BJ (cell line): ENCODE measurements at places on chromosomes 13 and 19. TPM values are rescaled to one million over a fixed set of nuclear protein-coding genes. Genes with fewer than 3 reads are reported as not detected.

DNA sequence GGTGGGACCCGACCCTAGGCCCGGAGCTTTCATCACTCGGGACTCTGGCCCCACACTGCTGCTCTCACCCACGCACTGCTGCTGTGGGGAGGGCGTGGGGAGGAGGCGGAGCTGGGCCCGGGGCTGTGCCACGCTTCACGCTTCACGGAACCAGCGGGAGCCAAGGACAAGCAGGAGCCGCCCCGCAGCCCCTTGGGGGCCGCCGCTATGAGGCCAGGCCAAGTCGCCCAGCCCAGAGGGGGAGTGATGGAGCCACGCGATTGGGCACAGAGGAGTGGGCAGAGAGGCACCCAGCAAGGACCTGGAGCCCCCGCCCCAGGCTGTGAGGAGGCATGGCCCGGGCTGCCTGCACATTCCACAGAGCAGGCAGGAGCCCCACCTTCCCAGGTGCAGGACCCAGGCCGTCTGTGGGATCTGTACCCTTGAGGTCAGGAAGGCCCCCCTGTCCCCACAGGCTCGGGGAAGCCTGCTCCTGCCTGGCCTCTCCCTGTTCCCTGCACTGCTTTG is 10.2 kb upstream of the SUPT20H start:
- no peak for DNase-seq

DNA sequence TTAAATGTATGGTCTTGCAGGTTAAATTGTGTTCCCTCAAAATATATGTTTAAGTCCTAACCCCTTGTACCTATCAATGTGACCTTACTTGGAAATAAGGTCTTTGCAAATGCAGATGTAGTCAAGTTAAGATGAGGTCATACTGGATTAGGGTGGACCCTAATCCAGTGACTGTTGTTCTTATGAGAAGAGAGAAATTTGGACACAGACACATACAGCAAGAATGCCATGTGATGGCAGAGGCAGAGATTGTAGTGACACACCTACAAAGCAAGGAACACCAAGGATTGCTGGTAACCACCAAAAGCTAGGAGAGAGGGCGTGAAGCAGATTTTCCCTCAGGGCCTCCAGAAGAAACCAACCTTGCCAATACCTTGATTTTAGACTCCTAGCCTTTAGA is 50.2 kb downstream of the LACC1 start:
- no peak for DNase-seq

Gene ZNF540
- polyA plus RNA-seq, result 0.58 and 0.65 TPM in 2 replicates

Gene AMER2
- polyA plus RNA-seq, result not detected in 2 replicates

- peak; percentile 46 for DNase-seq
These were observed 209.1 kb upstream of the STARD13 start for GRCh38 chr13:33494596-33495204.

DNA sequence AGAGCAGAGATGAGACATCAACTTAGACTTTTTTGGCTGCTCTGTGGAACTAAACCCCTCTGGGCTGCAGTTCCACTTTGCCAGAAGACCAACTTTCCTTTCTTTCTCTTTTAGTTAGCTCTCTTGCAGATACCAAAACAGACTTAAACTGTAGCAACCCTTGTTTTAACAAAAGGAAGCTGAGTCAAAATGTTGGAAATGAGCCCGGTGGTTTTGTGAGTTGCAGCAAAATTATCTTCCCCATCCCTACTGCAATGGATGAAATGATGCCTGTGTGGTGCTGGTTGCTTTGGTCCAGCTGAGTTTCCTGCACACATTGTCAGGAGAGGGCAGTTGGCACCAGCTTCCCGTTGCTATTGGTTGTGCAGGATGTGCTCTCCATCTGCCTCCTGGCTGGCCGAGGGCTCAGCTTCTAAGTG is 115.3 kb downstream of the LRCH1 start:
- peak; percentile 54 for DNase-seq

Gene TNNT1
- polyA plus RNA-seq, result 10.4 and 10.5 TPM in 2 replicates

DNA sequence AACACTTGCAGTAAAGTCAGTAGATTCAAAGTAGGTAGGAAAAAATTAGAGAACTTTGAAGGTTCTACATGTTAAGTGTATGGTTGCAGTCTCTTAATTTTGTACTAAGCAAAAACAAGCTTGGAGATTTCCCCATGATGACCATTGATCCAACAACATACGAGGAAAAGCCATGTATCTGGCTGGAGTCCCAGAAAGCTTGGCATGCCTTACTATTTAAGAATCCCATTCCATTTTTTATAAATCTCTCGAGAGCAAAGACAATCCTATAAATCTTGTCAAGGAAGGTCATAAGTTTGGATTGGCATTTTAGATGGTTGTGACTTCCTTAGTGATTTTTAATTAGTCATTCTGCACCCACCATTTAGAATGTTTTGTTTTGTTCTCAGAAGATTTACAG is 495.9 kb downstream of the GPC5 start:
- DNase-seq, result no peak

Gene TSSK6
- polyA plus RNA-seq, result 0.98 and 1.7 TPM in 2 replicates

Gene PDX1
- not detected in 2 replicates for polyA plus RNA-seq

GRCh38 chr13:57704031-57704430 is 72.5 kb downstream of the PCDH17 start:
- DNase-seq, result no peak

Gene SGCG
- 0.29 and 0.34 TPM in 2 replicates for polyA plus RNA-seq

GRCh38 chr13:79673310-79673992 is 192.5 kb downstream of the NDFIP2 start:
- DNase-seq, result no peak

Gene DKKL1
- 0.10 and 0.26 TPM in 2 replicates for polyA plus RNA-seq

DNA sequence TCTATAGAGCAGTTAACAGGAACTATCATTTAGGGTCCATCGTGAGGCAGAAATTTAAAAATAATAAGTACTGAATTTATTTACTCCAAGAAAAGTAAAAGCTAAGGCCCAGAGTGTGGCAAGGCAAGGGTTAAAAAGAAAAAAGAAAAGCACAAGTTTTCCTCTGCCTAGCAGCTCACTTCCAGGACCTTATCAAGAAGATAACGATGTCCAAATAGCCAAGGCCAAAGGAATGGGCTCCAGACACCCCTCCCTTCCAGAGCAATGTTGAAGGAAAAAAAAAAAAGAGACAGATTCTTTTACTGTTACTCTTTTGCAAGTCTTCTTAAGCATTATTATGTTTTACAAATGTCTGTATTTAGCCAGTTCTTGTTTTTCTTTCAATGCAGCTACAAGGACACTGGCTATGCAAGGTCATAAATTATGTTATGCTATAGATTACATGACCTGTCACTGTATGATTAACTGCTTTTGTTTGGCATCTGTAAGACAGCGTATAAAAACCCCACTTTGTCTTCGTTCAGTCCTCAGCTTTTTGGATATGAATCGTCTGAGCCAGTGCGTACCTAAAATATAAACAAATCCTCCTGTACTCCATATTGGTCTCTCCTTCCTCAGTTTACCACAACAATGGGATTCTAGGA is 2.9 kb upstream of the ZNF700 start:
- no peak for DNase-seq

DNA sequence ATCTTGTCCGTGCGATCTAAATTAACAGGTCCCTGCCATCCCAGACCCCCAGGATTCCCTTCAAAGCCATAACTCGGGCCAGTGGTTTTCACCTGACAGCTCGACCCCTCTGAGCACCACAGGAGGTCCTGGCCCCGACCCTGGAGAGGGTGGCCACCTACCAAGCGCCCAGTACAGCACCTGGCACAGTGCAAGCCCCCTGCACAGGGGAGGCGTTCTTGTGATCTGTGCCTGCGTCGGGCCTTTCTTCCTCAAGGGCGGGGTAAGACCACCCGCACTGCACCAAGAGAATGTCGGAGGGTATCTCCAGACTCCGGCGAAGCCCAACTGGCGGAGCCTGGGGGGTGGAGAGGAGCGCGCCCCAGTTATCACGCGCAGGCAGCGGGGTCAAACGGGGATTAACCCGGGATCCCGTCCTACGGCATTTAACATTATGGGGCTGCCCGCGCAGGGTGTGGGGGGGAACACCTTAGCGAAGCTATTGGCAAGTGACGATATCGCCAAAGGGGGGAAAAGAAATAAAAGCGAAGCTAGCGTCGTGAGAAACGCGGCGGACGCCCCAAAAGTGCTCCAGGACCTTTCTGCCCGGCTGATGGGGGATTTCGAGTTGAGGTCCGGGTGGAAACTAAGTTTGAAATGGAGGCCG is 1.3 kb upstream of the HNRNPL start:
- DNase-seq, result no peak
